Stimulated activated CD4-positive, alpha-beta T cell treated with anti-CD3 and anti-CD28 coated beads, Interleukin-12 subunit alpha, Interleukin-12 subunit beta, amount 100 ng/mL, for 4 hours (primary cell): ENCODE measurements at places on chromosomes 3 and 15.

DNA sequence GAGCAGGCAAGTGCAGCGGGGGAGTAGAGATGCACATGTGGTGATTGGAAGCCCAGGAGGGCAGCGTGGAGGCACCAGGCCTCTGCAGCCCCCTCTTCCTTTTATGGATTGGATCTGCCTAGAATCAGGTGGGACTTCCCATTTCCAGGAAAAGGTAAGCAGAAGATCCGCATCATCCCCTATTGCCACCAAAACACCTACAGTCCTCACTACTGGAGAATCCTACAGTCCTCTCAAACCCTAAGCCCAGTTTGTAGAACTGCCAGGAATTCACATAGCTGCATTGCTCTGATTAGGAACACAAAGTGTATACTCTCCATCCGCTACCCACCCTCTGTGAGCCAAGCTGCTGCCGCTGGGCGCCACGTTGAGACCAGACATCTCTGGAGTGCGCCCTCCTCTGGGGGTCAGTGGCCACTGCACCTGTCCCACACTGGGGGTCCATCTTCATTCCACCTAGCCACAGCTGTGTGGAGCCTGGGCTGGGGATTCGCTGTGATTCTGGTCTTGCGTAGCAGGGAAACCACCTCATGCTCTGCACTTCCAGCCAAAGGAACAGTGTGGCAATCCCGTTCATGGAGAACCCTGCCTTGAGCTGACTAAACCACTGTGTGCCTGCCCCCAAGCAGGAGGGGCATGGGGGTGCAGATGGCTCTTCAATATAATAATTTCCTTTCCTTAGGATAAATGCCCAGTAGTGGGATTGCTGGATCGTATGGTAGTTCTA lies 88.9 kb upstream of the PTX3 start:
- DNase-seq: no peak

DNA sequence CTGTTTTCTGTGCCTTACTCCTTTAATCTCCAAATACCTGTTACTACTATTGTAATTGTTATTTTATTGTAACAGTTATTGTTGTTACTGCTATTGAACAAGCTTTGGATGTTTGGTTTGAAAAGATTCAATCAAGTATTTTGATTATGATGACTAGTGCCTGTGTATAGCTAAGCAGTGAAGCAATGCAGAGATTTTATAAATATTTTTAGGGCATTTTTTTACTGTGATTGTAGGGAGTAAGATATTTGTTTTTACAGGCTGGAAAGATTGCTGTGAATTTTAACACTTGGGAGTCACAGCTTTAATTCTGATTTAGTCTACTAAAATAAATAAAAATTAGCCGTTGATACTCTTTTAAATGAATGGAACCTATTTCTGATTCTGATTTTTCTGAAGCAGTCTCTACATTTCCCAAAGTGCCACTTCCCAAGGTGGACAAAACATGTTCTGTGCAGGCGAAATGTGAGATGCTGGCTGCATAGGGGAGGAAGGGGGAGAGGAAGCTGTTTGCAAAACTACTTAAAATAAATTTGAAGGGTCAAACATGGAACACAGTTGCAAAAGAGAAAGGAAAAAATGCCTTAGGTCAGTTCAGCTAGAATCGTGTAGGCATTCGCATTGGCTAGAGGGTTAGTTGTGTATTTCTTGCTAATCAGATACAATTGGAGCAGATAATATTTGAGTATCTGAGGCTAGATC lies 25.7 kb downstream of the EEFSEC start:
- no peak for DNase-seq

GRCh38 chr3:56855856-56856512 lies 54.2 kb upstream of the ARHGEF3 start:
- peak; percentile 17 for DNase-seq

DNA sequence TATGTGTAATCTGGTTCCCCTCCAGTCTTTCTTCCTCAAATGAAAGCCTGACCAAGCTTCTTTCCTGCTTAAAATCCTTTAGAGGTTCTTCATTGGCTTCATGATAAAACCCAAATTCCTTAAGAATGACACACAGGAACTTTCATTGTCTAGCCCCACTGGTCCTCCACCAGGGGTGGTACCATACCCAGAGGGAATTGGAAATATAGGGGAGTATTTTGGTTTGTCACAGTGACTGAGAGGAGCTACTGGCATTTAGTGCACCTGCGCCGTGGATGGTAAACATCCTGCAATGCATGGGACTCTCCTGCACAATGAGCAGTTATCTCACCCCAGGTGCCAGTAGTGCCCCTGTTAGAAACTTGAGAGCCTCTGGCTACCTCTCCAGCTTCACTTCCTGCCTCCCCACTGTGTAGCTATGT lies 10.8 kb downstream of the ZWILCH start:
- DNase-seq: no peak

DNA sequence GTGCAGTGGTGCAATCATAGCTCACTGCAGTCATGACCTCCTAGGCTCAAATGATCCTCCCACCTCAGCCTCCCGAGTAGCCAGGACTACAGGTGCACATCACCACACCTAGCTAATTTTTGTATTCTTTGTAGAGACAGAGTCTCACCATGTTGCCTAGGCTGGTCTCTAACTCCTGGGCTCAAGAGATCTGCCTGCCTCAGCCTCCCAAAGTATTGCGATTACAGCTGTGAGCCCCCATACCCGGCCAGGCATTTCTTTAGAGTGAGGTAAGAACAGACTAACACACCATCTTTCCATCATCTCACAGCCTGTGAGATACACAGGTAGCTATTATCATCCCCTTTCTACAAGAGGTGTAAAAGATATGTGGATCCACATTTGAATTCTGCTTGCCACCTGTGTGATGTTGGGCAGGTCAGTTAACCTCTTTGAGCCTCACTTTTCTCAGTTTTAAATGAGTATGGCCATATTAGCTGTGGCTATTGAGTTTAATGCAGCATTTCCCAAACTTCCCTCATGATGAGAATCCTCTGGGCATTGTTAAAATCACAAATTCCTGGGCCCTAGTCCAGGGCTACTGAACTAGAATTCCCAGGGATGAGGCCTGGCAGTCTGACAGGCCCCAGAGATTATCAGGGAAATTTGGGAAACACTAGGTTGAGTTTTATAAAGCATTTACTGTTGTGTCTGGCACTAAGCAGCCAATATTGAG lies 46.0 kb downstream of the ANP32A start:
- DNase-seq: no peak

- no peak for DNase-seq
Observed at GRCh38 chr3:3689601-3690375, 109.4 kb upstream of the LRRN1 start.

GRCh38 chr3:185766329-185767001 lies 58.4 kb downstream of the IGF2BP2 start:
- DNase-seq: no peak

DNA sequence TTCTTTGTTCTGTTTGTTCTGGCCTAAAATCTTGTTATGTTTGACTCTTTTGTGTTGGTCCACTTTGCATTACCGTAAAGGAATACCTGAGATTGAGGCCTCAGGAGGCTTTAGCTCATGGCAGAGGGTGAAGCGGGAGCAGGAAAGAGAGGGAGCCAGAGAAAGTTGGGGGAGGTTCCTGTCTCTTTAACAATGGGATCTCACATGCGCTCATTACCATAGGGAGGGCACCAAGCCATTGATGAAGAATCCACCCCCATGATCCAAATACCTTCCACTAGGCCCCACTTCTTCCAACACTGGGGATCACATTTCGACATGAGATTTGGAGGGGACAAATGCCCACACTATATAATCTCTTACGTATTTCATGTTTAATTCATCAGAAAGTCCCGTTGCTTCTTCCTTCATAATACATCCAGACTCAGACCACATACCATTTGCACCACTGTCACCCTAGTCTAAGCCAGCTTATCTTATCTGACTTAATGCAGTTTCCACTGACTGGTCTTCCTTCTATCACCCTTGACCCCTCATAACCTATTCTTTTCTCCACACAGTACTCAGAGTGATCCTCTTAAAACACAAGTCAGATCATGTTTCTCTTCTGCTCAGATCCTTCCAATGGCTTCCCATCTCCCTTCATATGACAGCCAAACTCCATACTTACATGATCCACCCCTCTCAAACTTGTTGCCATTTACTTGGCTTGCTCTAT lies 13.5 kb downstream of the KBTBD8 start:
- no peak for DNase-seq

- no peak for DNase-seq
Observed at GRCh38 chr3:142029052-142029642, 120.2 kb downstream of the TFDP2 start.

DNA sequence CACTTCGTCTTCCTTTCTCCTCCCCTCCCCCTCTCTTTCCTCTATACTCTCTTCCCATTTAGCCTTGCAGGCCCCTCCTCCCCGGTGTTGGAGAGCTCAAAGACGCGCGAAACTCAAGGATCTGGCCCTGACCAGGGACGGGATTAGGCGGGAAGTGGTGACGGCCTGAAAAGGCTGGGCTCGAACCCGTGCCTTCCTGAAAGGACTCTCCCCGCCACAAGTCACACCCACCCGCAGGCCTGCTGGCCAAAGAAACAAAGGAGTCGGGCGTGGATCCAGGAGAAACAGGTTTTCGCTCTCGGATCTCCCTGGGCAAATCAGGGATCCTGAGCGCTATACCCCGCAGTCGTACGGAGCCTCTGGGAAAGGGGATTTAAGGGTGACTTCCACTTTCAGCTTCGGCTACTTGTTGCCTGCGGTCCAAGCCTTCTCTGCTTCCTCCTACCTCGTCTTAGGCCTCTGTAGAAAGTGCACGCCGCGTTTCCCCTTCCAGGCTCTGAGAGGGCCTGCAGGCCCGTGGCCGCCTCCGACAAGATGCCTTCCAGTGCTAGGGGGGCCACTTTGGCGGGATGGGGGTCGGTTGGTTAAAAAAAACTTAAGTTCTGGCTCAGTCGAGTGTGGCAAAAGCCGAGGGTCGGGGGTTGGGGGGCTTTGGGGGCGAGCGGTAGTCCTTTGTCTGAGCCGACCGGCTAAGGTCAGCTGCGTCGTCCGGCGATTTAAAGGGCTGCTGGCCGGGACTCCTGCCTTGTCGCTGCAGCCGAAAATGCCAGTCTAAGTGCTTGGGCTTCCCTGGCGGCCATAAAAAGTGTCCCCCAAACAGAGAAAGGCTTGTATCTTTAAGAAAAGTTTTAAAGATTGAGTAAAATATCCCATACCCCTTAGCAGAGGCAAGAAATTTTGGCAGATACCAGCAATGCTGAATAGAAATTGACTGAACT lies 8.2 kb downstream of the ZIC4 start:
- DNase-seq: no peak

- no peak for DNase-seq
Observed at GRCh38 chr3:32972482-32973146, 21.2 kb downstream of the CCR4 start.

- no peak for DNase-seq
Observed at GRCh38 chr3:98890181-98890835, 11.2 kb downstream of the DCBLD2 start.

GRCh38 chr3:46868287-46868686 lies 5.0 kb upstream of the MYL3 start:
- DNase-seq: no peak

- no peak for DNase-seq
Observed at GRCh38 chr3:183357564-183358079, 70.8 kb downstream of the MCF2L2 start.

DNA sequence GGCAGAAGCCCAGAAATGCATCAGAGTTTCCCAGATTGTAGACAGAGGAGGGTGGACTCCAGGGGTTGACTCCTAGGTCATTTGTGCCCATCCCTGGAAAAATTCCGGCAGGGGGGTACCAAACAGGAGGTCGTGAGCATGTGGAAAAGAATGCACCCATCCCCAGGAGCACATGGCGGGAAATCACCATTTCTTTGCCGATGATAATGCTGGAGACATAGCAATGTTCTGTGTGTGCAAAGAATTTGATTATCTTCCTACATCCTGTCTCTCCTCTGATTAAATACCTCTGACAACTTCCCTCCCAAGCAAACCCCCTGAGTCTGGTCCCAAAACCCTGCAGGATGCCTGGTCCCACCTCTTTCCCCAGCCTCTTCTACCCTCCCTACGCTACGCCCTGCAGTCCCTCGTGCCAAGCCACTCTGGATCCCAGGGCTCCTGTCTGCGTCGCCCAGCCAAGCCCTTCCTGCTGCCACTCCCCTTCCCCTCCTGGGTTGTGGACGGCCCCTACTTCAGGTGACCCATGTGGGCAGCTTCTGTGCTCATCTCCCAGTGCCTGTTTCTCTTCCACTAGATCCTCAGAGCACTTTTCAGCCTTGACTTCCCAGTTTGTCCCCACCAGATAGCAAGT lies 15.8 kb downstream of the WNT7A start:
- no peak for DNase-seq

DNA sequence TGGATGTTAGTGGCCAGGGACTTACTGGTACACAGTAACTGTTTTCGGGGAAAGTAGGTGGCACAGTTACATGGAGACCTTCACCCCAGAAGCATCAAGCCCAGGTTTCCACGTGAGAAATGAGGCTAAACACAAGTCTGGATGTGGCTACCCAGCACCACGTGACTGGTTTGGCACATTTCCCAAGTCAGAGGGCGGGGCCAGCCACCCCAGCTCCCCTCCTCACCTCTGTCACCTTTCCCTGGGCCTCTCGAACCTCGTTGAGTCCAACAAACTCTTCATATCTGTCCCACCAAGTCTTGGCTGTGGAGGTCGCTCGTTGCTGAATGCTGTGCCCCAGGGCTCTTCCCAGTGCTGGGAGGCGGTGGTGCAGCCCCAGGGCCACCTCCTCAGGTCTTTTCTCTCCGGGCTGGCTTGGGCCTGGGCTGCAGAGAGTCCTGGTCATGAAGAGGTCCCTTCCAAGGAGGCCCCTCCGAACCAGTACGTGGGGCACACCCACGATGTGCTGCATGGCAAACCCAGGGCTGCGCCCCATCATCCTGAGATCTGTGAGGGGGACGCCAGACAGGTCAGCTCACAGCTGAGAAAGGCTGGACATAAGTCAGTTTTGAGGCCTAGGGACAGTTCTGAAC lies 4.8 kb upstream of the PLXNB1 start:
- DNase-seq: no peak

GRCh38 chr15:95897651-95898050 lies 432.8 kb upstream of the NR2F2 start:
- DNase-seq: no peak

- DNase-seq: no peak
Observed at GRCh38 chr3:167813169-167814123, 77.9 kb downstream of the SERPINI1 start.

DNA sequence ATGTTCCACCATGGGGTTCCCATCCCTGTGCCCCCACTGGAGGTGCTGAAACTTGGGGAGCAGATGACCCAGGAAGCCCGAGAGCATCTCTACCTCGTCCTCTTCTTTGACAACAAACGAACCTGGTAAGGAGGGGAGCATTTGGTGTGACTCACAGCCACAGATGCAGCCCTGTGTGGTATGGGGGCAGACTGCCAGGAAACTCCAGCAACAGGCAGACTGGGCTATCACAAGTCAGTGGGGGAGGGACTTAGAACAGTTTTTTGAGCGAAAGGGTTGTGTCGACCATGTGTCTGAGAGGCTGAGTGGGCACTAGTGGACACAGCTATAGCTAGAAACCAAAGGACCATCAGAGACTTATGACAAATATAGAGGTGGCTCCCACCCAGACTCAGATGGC lies 3.4 kb upstream of the OGG1 start:
- no peak for DNase-seq

DNA sequence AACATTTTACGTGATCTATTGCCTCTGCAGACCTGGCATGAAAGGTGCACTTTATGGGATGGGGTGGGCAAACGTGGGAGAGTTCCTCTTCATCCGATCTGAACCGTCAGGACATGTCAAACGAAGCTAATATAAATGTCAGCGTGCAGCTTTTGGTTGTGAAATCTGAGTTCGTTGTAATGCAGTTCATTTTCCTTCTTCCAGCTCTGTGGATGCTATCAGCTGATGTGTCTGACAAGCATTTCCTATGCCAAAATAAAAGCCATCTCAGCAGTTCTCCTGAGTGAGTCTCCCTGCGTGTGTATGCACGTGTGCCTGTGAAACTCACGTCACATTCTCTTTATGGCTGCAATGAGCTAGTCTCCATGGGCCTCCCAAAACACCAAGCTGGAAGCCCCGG lies 512.3 kb downstream of the MCTP2 start:
- no peak for DNase-seq
